Calu3 (cell line): ENCODE measurements at places on chromosomes 13 and 19.

- no peak for DNase-seq
Observed at GRCh38 chr13:25981060-25981459, 70.8 kb downstream of the SHISA2 start.

- no peak for DNase-seq
Observed at GRCh38 chr13:107459430-107459829, 755.9 kb downstream of the LIG4 start.

DNA sequence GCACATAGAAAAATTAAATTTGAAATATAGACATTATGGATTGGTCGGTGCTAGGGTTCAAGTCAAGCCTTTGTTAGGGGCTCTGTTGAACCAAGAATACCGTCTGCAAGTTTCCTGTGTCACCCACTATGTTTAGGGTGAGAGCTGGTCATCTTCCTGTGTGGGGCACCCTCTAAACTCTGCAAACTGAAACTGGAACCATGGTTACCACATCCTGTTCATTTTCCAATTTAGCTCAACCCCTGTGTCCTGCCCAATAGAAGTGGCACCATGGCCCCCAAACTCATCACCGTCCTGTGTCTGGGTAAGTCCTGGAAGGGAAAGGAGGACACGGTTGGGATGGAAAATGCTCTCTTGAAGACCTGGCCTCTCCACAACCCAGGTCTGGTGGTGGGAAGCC lies 29.9 kb downstream of the LAIR2 start:
- no peak for DNase-seq

DNA sequence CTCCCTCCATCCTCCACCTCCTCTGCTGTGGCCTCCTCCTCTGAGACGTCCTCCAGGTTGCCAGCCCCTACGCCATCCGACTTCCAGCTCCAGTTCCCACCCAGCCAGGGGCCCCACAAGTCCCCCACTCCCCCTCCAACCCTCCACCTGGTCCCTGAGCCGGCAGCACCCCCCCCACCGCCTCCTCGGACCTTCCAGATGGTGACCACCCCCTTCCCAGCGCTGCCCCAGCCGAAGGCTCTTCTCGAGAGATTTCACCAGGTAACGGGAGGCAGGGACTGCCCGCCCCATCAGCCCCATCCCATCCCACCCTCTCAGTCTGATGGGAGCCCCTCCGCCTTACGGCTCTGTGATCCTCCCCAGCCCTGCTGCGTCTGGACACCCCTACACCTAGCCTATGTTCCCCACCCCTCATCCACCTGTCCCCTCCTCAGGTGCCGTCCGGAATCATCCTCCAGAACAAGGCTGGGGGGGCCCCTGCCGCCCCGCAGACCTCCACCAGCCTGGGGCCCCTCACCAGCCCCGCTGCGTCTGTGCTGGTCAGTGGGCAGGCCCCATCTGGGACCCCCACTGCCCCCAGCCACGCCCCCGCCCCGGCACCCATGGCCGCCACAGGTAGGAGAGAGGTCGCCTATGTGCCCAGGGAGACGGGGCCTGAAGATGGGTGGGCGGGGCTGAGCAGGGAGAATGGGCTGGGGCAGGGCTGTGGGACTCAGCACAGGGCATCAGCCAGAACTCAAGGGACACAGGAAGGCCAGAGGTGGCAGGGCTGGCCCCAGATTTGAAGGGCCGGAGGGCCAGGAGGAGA lies 18.6 kb upstream of the EHD2 start:
- DNase-seq: no peak

DNA sequence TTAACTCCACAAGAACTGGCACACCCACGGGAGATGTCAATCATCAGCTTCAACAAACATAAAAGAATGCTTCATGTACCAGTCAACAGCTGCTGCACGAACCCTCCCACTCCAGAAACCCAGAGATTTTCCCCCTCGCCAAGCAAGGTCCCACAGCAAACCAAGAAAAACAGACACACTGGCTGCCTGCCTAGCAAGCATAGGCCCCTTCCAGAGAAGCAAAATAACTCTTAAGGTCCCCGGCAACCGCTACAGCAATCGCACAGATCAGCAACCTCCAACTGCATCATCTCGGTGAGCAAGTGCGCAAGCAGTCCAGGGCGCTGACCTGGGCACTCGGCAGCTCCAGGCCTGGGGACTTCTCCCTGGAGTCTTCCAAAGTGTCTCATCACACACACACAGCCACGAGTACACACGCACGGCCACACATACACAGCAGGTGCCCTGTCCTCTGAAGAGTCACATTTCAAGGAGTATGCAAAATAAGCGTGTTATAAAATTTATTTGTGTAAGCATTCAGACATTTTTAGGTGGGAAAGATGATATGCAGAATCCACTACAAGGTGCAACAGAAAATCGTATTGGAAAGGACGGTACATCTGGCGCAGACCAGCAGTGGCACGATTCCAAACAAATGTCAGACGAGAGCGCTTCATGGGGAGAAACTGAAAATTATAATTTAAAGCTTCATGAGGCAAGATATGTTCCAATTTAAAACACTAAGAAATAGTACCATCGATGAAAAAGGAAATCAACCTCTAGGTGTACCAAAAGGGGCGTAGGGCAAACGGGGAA lies 125.0 kb downstream of the STK24 start:
- no peak for DNase-seq

DNA sequence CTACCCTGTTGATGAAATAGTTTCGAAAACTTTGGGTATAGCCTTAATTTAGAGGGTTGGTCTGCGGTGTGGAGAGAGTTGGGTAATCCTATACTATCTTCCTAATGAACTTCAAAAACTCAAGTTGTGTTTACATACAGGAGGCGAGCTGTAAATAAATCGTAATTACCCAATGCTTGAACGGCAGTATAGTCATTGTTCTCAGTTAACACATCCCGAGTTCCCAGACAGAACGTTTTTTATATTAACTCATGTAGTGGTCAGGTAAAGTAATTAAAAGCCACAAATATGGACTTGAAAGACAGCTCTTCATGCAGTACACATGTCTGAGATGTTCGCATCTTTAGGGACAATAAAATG lies 1.5 kb downstream of the PDS5B start:
- no peak for DNase-seq
